ENCODE measurements at places on chromosomes 11 and 22. TPM values are rescaled to one million over a fixed set of nuclear protein-coding genes. Genes with fewer than 3 reads are reported as not detected.

- DNase-seq = no peak
Measured at GRCh38 chr22:37167981-37168647, 18.4 kb upstream of the IL2RB start.

- no peak for DNase-seq
Measured at GRCh38 chr11:1235306-1235900, 12.5 kb downstream of the MUC5B start.

The AKIP1 gene
- 15.9 TPM for total RNA-seq

The SCGB1A1 gene
- not detected for total RNA-seq

The HTATIP2 gene
- total RNA-seq = 9.2 TPM

- no peak for DNase-seq
Measured at GRCh38 chr11:9396310-9396709, 11.9 kb downstream of the IPO7 start.

The ANO9 gene
- 7.0 TPM for total RNA-seq

The DDIAS gene
- total RNA-seq = 4.0 TPM

GRCh38 chr11:69718147-69718546, 14.3 kb upstream of the FGF19 start:
- DNase-seq = peak; percentile 73

GRCh38 chr11:78583889-78584288, 9.2 kb upstream of the NARS2 start:
- DNase-seq = no peak

Data from hematopoietic multipotent progenitor cell (in vitro differentiated cells).